Panc1 (cell line): ENCODE measurements at places on chromosomes 11 and 22.

- no peaks in the 10 kb centered on the region for H3K4me1 ChIP-seq
- no peak for DNase-seq
- no peak overlapping the region for H3K27ac ChIP-seq
- H3K36me3 ChIP-seq: no peaks in the 10 kb centered on the region
- no peak overlapping the region for H3K4me3 ChIP-seq
- H3K27me3 ChIP-seq: no peaks in the 10 kb centered on the region
These were observed 78.9 kb upstream of the PLET1 start for GRCh38 chr11:112339566-112339965.

GRCh38 chr11:71399341-71399740 is 48.9 kb downstream of the DHCR7 start:
- H3K27me3 ChIP-seq: peaks cover 2% of the 10 kb centered on the region; the same call in 1 of the 2 replicates
- no peak overlapping the region for H3K4me3 ChIP-seq
- no peaks in the 10 kb centered on the region for H3K4me1 ChIP-seq
- DNase-seq: no peak

DNA sequence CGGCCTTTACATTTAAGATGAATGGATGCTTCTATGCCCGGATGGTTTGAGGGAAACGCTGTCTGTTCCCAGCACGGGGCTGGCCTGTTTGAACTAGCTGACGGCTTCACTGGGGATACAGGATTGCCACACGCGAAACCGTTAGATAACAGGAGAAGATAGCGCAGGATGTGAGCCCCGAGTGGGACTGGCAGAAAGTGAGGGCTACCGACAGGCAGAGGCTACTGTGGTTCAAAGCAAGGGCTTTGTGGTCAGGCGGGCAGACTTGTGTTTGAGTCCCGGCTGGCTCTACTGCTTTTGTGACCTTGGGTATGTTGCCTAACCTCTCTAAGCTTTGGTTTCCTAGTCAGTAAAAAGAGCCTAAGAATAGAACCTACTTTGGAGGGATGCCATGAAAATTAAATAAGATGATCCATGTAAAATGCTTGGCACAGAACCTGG is 2.8 kb upstream of the OAF start:
- H3K36me3 ChIP-seq: no peaks in the 10 kb centered on the region
- no peak overlapping the region for H3K4me3 ChIP-seq
- H3K4me1 ChIP-seq: peaks cover 11% of the 10 kb centered on the region
- no peak for DNase-seq

GRCh38 chr11:105168457-105168856 is 28.9 kb upstream of the CARD18 start:
- no peak overlapping the region for H3K4me3 ChIP-seq
- no peaks in the 10 kb centered on the region for H3K27me3 ChIP-seq
- no peak for DNase-seq
- H3K36me3 ChIP-seq: no peaks in the 10 kb centered on the region

GRCh38 chr11:128549256-128549944 is 38.0 kb downstream of the ETS1 start:
- H3K36me3 ChIP-seq: no peaks in the 10 kb centered on the region
- DNase-seq: no peak
- no peaks in the 10 kb centered on the region for H3K4me1 ChIP-seq
- H3K27ac ChIP-seq: no peak overlapping the region
- H3K4me3 ChIP-seq: no peak overlapping the region
- H3K27me3 ChIP-seq: no peaks in the 10 kb centered on the region

DNA sequence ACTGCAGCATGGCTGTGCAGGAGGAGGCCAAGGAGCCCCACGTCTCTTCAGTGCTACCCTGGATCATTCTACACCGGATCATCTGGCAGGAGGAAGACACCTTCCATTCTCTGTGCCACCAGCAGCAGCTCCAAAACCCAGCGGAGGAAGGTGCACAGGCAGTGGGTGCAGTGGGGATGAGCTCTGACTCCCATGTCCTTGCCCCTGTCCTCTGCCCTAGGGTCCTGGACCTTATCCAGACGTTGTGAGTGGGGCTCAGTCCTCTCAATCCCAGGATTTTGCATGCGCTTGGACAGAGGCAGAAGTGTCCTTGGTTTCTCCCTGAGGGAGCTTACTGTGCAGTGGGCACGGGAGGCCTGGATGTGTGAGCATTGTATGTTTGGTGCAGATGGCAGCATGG is 61.3 kb downstream of the CABIN1 start:
- DNase-seq: no peak
- H3K4me3 ChIP-seq: no peak overlapping the region
- H3K27ac ChIP-seq: no peak overlapping the region
- no peaks in the 10 kb centered on the region; the same call in 1 of the 2 replicates for H3K36me3 ChIP-seq
